ENCODE measurements at places on chromosomes 11 and 22. TPM values are rescaled to one million over a fixed set of nuclear protein-coding genes. Genes with fewer than 3 reads are reported as not detected.
A peak's percentile ranks its signal among the peaks of the same experiment; 100 is the strongest.

The RNASEH2C gene
- total RNA-seq: 105 TPM

The TNKS1BP1 gene
- 15.1 TPM for total RNA-seq

The GGTLC2 gene
- not detected for total RNA-seq

The SH3BP1 gene
- total RNA-seq: 102 TPM

The SYNGR1 gene
- not detected for total RNA-seq

The CDKN1C gene
- total RNA-seq: 0.41 TPM

The JAM3 gene
- total RNA-seq: 9.0 TPM

The C11orf86 gene
- total RNA-seq: not detected

- DNase-seq: no peak
Measured at GRCh38 chr22:47872761-47873535, 1110.5 kb downstream of the TBC1D22A start.

GRCh38 chr11:120365512-120365911, 29.3 kb downstream of the ARHGEF12 start:
- DNase-seq: no peak

DNA sequence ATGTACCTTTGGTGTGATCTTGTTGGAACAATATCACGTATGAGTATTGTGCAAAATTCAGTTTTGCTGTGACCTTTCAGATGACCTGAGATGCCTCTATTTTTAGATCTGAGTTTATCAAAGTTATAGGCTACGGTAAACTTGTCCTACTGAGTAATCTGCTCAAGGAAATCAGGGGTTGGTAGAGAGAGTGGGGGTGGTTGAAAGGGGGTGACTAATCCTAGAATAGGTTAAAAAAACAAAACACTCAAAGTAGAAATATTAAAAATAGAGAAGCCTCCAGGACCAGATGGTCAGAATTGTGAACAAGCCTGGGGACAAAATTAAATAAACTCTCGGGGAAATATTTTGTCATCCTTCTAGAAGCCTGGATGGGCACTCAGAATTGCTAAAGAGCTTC, 59.9 kb upstream of the C11orf87 start:
- no peak for DNase-seq

GRCh38 chr22:23066200-23067022, 3.9 kb upstream of the GNAZ start:
- DNase-seq: peak; percentile 7

GRCh38 chr11:11848891-11849746, 7.3 kb downstream of the USP47 start:
- peak; percentile 71 for DNase-seq

GRCh38 chr22:43346521-43346929, 3.4 kb upstream of the SCUBE1 start:
- peak; percentile 75 for DNase-seq

GRCh38 chr11:35076201-35077100, 62.5 kb upstream of the CD44 start:
- no peak for DNase-seq

DNA sequence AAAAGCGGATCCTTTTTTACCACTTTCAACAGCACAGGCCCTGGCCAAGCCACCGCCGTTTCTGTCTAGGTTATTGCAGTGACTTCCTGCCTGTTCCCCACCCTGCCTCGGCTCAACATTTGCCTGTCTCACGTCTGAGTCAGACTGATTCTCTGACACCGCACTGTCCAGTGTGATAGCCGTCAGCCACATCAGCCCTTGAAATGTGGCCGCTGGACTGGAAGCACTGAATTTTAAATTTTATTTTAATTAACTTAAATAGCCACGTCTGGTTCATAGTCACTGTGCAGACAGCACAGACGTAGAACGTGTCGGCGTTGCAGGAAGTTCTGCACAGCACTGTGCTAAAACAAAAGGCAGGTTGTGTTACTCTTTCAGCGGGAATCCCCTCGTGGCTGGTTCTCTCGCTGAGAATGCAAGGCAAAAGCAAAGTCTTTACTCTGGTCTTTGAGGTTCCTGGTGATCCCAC, 56.3 kb upstream of the ADSL start:
- DNase-seq: peak; percentile 80

- no peak for DNase-seq
Measured at GRCh38 chr11:32002311-32002710, 88.6 kb upstream of the RCN1 start.

- no peak for DNase-seq
Measured at GRCh38 chr11:125171974-125172373, 7.4 kb downstream of the PKNOX2 start.

GRCh38 chr11:85475660-85476517, 151.3 kb downstream of the DLG2 start:
- no peak for DNase-seq

GRCh38 chr22:38947321-38948140, 9.9 kb upstream of the APOBEC3A start:
- peak; percentile 68 for DNase-seq

- no peak for DNase-seq
Measured at GRCh38 chr11:73070653-73071052, 71.5 kb downstream of the FCHSD2 start.

GRCh38 chr11:20342347-20343141, 21.0 kb upstream of the HTATIP2 start:
- DNase-seq: no peak

GRCh38 chr11:115202900-115203552, 301.2 kb downstream of the CADM1 start:
- no peak for DNase-seq

DNA sequence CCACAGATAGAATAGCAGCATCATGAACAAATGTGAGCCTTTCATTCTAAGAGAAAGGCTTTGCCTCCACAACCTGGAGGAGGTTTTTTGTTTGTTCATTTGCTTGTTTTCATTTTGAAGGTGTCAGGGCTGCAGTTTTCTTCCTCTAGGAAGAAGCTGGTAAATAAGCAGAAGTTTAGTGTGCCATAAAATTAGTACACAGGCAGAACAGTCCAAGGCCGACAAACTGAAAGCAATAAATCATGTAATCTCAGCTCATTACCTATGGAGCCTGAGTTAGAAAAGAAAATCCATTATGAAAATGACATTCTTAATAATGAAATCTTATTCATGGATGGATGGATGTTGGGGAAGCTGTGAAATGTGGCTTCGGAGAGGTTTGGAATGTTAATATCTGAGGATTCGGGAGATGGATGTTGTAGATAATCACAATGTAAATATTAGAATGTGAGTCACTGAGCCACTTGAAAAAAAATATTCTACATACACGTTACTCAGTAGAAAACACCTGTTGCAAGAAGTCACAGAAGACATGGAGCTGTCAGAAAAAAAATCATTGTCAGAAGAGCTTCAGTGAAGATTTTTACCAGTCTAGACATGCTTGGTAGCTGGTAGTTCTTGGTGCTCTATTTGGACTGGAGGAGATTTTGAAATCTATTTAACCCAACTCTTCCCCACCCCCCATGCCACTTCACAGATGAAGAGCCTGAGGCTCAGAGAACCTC, 15.0 kb upstream of the ZDHHC13 start:
- no peak for DNase-seq

DNA sequence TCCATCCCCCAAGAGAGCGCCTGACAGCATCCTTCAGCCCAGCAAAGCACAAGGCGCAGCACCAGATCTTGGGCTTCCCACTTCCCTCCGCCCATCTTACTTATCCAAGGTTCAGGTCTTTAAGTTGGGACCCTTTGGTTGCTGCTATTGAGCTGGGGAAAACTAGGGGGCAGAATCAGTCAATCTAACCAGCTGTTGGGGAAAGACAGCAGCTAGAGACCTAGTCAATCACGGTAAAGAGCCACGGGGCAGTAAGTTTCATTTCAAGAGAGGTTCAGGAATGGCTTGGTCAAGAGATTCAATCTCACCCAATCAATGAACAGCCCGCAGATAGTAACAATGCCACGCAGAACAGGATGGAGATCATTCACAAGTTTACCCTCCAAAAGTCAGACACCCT, 1.7 kb downstream of the ABTB2 start:
- DNase-seq: no peak

GRCh38 chr11:101913656-101914055, 1.2 kb upstream of the CEP126 start:
- DNase-seq: no peak

GRCh38 chr11:111935317-111936039, 1.7 kb upstream of the DIXDC1 start:
- DNase-seq: no peak

DNA sequence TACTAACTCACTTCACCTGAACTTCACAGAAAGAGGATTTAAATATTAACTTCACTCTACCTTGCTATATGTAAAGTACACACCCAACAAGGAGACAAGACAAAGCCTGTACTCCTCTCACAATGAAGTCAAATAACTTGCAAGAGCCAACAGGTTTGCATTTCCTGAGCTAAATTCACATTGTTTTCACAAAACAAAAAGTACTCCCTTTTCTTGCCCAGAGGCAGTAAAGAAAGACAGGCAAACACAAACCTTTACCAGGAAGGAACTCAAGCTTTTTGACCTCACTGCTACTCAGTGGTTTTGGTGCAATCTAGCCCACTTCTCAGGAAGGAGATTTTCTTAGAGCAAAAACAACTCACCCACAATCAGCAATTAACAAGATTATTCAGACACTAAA, 15.7 kb downstream of the USP28 start:
- no peak for DNase-seq

DNA sequence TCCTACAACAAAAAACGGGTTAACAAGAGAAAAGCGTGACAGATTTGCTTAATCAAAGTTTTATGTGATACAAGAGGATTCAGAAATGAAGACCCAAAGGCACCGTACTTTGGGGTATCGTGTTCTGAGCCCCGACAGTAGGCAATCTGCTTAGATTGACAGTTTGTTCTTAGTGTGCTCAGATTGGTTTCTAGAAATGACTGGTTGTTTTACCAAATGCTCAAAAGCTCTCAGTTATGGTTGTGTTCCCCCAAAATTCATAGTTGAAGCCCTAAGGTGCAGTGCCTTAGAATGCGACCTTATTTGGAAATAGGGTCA, 102.7 kb downstream of the RASSF10 start:
- no peak for DNase-seq

DNA sequence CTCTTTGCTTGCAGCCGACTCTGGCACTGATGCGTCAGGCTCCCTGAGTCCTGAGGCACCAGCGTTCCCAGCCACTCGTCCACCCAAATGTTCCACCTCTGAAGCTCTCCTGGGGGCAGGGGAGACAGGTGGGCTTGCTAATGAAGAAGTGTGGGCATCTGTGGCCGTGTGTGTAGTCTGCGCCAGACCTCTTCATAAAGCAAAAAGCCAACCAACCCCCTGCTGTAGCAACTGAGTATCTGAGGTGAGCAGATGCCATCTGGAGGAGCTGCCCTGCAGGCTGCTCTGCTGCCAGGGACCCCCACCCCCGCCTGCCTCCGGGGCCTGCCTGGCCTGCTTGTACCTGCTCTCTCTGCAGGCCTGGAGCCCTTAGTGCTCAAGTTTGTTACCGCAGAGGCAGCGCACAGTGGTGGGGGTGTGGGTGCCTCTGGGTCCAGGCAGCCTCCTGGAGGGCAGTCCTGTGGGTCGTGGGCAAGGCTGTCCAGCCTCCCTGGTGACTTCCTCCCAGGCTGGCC, 272.5 kb downstream of the TBC1D22A start:
- DNase-seq: no peak

All from activated CD4-positive, alpha-beta memory T cell treated with anti-CD3 and anti-CD28 coated beads for 36 hours (primary cell).